Activated CD4-positive, alpha-beta T cell treated with anti-CD3 and anti-CD28 coated beads, Interleukin-10, Interleukin-2, amounts not matched to agents 100 ng/mL and 50 ng/mL, durations not matched to agents 16 hours and 8 hours (primary cell): ENCODE measurements at places on chromosomes 2 and 18.

DNA sequence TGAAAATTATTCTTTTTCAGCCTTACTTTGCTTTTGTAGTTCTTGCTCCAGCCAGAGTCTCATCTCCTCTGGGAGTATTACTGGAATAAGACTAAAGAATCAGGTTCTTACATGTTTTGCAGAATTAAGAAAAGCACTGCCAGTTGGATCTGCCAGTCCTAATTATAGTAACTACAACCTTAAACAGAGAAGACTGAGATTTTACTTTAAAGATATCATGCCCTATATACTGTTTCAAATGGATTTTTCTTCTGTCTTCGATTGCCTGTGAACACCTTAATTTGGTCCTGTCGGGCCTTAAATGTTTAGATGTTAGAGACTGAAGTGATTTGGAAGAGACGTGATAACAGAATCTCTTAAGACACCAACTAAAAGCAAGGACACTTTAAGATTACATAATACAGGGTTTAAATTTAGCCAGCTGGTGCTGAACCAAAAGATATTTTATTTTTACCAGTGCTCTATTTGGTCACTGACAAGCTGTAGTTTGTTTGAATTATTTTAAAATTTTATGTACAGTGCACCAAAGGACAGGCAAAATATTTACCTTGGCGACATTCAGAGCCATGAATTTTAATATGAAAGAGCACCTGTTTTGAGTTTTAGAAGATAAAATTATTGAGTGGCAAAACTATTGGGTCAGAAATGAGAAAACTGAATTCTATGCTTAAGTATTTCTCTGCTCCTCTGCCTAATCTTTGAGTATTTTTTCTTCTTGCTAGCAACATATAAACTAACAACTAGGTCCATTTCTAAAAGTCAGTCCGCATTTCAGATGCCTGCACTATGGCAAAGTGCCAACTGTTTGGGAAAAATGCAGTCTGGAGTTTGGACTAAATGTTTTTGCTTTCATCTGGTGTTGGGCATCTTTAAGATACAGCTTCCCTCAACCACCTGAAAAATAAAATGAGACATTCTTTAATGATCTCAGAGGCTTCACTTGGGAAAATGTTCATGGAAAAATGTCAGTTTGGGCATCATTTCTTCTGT, 300.0 kb downstream of the XIRP2 start:
- no peak for DNase-seq

GRCh38 chr2:47238638-47239037, 83.5 kb upstream of the STPG4 start:
- no peak for DNase-seq

DNA sequence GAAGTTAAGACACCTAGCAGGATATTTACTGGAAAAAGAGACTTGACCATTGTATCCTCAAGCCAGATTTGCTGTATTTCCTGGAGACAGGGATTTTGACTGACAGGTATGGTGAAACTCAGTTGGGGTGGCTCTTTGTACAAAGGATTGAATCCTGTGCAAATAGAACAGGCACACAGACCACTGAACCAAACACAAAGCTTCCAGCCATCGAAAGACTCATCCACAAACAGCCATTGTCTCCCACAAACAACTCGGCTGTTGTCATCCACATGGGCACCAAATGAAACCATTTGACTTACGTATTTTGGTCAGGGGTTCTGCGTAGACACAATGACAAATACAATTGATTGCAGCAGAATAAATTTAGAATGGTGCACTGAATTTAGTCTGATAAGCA, 15.9 kb downstream of the RNF152 start:
- DNase-seq = no peak

DNA sequence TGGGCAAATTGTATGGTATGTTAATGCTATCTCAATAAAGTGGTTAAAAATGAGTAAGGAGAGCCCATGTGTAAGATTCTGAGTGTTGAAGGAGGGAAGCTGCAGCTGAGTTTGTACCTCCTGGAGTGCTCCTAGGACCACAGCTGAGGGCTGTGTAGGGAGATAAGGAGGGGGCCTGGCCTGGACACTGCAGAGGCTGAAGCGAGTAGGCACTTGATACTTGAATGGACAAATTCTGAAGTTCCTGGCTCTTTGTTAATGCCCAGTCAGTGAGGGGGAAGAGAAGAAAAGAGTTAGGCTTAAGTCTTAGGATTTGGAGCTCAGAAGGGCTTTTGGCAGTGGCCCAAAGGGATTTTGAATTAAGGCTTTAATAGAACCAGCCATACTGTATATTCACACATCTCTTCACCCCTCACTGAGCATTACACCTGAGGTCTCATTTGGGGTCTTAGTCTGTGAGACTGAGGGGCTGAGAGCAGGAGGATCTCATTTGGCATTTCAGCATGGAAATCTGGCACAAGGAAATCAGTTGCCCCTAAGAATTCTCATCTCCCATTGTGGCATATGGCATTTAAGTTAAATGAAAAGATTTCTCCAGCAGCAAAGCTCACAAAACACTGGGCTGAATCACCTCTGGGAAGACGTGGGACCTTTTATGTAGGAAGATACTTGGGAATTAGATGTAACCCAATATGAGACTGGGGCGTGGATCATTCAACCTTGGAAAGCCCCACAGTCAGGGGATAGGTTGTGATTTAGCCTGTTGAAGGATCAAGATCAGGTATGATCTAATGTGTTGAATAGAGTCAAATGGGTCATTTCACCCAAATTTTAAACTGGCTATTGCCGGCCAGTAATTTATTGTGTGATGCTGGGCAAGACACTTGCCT, 46.8 kb downstream of the LIPG start:
- no peak for DNase-seq

- no peak for DNase-seq
These were observed 482 bp downstream of the DLGAP1 start for GRCh38 chr18:4454537-4455112.

DNA sequence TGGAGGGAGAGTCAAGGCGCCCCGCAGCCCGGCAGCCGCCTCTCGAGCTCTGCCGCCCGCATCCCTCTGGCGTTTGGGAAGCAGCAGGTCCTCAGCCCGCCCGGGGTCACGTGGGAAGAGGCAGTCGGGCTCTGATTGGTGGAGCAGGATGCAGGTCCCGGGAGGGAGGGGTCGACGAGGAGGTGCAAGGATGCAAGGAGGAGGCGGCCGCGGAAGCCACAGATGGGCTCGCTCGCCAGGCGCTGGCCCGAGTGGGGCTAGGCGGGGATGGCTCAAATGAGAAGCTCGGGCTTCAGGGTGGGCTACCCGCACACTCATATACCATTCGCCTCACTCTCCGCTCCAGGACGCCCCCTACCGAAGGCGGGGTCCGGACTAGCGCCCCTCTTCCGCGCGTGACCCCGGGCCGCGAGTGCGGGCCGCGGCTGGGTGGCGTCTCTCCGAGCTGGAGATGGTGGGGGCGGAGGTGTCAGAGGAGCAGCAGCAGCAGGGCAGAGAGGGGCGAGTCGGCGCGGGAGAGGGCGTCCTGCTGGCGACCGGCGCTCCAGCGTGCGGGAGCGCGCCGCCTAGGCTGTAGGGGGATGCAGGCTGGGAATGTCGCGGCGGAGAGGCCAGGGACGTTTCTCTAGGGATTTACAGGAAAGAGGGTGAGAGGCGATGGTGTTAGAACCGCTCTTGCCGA, at the start of gene TMEFF2:
Gene TMEFF2 (minus strand): TSS at position 68 of the 682 bp plus-strand sequence. CDS start 409 bp downstream, outside the sequence.
- peak; percentile 70 for DNase-seq

GRCh38 chr18:55243857-55244256, 284.6 kb upstream of the CCDC68 start:
- DNase-seq = no peak

- peak; percentile 64 for DNase-seq
These were observed 57.1 kb downstream of the RMDN2 start for GRCh38 chr2:37982147-37982582.

GRCh38 chr2:197437380-197437779, 2.6 kb upstream of the SF3B1 start:
- DNase-seq = no peak

GRCh38 chr2:128623776-128624761, 305.4 kb upstream of the HS6ST1 start:
- DNase-seq = peak; percentile 75

GRCh38 chr2:133475610-133476009, 92.7 kb downstream of the NCKAP5 start:
- no peak for DNase-seq

DNA sequence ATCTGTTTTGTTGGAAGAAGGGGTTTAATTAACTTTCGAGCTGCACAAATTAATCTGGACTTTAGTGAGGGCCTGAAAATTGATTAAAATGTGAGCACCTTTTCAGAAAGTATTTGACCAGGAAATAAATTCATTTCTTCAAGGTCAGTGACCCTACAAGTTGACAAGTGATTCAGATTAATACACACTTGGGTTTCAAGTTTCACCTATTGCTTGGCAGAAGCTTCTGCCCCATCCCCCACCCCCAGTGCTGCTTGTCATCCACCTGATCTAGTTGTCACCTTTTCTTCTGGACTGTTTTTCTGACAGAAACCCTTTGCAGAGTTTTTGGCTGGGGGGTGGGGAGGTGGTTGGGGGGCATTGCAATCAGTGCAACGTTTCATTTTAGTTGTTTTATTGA, 46.2 kb downstream of the RPRM start:
- no peak for DNase-seq

- DNase-seq = no peak
These were observed at the start of gene ASIC4 for GRCh38 chr2:219514196-219514761. ASIC4 (plus strand) TSS chr2:219514482; CDS start chr2:219514725, 243 bp downstream.

DNA sequence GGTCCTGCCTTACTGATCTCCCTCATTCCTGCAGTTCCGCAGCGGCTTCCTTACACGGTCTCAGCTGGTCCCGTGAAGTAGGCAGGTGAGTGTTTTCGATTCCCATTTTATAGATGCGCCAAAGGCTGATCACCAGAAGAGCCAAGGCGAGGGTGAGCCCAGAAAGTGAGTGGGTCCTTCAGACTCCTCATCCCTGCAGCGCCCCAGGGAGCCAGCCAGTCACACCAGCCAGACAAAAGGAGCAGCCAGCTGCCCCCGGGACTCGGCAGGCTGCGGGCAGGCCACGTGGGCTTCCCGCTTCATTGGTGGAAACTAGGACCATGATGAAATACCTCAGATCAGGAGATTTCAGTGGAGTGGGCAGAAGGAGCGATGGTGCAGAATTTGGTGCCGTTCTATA, 85.9 kb downstream of the SMAD7 start:
- no peak for DNase-seq

GRCh38 chr2:11109002-11109401, 46.3 kb upstream of the SLC66A3 start:
- no peak for DNase-seq

GRCh38 chr2:40466332-40466906, 14.5 kb upstream of the SLC8A1 start:
- no peak for DNase-seq

- peak; percentile 7 for DNase-seq
These were observed 629.6 kb upstream of the FANCL start for GRCh38 chr2:58870704-58871103.

DNA sequence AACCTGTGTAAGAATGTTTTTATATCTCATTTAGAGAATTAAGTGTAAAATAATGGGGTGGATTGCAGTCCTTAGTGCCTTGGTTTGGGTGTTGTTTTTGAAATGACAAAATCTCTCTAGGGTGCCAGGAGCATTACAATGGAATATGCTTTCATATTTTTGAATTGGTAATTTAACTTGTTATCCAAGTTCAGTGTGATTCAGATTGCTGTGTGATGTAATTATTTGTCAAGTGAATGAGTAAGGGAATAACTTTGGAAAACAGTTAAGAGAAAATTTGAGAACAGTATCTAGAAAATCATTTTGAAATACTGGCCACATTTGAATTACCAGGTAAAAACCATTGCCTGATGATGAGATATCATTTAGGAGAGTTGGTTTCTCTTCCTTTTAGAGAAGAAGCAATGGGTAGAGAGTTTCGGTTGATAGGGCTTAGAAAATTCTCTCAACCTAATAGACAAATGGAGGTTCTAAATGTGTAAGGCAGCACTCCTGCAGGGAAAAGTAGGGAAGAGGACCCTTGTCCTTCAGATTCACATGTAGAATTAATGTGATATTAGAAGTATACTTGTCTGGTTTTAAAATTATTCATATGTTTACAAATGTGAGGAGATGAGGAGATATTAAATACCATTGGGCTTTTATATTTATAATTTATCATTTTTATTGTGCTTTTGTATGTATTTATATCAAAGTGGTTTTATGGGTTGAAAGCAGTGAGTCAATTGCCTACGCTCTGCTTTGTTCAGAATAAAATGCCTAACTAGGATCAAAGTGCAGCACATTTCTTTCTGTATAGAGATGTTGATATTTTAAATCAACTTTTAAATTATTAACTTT, 124.8 kb downstream of the PHLPP1 start:
- no peak for DNase-seq

DNA sequence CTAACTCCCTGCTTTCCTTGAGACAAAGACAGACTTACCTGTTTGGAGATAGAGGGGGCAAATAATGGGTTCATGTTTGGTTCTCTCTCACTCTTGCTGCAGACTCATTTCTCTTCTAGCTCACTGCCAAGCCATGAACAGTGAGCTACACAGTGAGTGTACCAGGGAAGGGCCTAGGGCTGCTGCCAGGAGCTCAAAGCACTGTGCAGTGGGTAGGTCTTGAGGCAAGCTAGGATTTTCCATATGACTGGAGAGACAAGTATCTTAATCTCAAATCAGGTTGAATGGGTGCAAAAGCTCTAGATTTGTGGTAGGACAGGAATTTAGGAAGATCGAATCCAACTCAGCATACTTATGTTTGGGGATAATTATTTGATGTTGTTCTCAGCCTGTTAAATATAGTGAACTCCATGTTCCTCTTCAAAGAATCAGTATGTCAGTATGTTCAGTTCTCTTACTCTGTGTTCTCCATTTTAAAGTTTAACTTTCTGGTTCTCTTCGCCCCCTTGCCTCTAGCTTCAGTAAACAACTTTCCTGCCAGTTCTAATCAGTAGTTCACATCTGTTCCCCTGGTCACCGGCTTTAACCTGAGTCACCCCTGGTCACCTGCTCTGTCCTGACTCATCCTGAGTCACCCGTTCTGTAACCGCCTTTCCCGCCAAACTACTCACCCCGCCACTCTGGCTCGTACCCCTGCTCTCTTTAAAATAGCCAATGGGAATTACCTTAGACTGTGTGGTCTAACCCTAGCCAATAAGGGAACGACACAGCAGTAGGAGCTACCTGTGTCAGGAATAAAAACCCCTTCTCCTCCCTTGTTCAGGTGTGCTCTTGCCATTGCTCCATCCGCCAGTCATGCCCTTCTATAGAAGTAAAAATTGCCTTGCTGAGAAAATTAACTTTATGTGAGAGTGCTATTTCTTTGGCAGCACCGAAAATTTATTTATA, 21.9 kb downstream of the SLC25A52 start:
- DNase-seq = no peak

GRCh38 chr2:4020649-4021048, 317.3 kb downstream of the DCDC2C start:
- no peak for DNase-seq

DNA sequence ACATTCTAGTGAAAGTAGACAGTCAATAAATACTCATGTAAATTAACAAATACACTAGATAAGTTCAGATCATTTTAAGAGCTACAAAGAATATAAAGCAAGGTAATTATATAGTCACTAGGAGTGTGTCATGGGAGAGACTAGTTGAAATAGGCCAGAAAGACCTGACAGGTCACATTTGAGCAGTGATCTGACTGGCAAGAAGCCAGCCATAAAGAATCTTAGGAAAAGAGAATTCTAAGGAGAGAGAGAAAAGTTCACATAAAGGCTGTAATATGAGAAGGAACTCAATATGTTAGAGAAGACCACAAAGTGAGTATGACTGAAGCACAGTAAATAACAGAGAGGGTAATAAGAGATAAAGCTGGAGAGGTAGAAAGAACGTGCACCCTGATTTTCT, 31.2 kb downstream of the VSNL1 start:
- no peak for DNase-seq

- DNase-seq = no peak
These were observed 249.7 kb downstream of the GLI2 start for GRCh38 chr2:120985174-120985996.
